ENCODE measurements at places on chromosomes 12 and 14.

GRCh38 chr14:104253901-104254353, 115.5 kb downstream of the KIF26A start:
- no peak for DNase-seq

- DNase-seq: no peak
Measured at GRCh38 chr12:48197549-48197970, 5.5 kb downstream of the OR10AD1 start.

DNA sequence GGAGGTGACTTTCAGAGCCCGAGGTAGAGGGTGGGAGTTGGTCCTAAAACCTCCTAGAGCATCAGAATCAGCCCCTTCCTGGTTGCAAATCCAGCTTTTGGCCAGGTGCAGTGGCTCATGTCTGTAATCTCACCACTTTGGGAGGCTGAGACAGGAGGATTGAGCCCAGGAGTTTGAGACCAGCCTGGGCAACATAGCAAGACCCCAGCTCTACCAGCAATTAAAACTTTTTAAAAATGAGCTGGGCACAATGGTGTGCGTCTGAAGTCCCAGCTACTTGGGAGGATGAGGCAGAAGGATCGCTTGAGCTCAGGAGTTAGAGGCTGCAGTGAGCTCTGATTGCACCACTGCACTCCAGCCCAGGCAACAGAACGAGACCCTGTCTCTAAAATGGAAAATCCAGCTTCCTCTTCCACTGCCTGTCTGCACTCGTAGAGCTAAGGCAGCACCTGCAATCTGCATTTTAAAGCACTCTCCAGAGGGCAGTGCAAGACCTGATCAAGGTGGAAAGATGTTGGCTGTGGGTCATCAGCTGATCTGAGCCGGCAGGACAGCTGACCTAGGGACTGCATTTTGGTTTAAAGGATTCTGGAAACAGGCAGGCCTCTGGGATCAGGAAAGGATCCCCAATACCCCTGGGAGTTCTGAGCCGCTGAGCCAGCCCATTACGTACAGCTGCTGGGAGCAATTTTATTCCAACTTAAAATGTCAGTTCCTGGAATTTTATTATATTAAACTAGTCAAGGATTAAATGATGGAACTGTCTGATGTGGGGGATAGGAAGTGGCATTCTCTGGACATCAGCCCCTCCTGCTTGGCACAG, 1.8 kb upstream of the TESC start:
- DNase-seq: no peak

- DNase-seq: no peak
Measured at GRCh38 chr14:78340250-78340649, 170.1 kb downstream of the NRXN3 start.

GRCh38 chr12:8078398-8078797, 3.7 kb upstream of the NECAP1 start:
- DNase-seq: peak; percentile 42

DNA sequence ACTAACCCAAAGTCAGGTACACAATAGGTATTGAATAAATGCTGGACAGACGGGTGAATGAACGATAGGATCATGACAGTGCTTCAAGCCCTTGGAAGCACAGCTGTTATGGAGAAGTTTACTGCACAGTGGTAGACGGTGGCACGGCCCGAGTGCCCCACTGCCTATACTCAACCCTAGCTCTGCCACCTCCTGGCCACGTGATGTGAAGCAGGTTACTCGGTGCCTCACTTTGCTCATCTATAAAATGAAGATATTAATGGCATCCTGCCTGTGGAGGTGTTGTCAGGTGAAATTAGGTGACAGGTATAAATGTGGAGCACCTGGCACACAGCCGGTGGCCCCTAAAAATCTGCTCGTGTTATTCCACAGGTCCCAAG, 5.8 kb downstream of the ASB2 start:
- peak; percentile 57 for DNase-seq

DNA sequence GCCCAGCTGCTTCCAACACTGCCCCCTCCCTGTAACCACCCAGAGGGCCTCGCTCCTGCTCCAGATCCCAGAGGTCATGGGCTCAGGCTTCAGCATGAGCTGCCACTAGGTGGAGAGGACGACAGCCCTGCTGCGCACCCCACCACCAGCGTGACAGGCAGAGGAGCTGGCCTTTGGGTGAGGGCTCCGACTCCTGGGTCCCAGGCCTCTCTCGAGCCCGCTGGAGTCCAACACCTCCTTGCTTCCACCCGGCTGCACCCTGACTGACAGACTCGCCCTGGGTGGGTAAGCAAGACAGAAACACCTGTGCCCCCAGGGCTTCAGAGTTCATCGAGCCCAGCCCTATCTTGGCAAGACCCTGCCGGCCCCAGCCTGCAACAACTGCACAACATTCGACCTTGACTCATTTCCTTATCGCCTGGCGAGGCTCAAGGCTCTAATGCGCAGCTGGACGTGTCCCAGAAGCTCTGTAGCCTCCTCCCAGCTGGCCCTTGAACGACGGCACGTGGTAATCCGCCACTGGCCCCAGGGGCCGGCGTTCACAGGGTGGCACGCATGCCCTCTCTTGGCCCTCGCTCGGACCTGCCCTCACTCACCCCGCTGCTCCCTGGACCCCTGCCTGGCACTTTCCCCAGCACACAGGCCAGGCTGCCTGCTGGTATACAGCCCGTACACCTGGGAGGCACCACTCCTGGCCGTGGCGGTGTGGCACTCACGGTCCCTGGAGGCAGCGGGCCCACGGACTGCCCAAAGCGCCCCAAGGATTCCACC, 28.0 kb downstream of the VPS37B start:
- DNase-seq: no peak

DNA sequence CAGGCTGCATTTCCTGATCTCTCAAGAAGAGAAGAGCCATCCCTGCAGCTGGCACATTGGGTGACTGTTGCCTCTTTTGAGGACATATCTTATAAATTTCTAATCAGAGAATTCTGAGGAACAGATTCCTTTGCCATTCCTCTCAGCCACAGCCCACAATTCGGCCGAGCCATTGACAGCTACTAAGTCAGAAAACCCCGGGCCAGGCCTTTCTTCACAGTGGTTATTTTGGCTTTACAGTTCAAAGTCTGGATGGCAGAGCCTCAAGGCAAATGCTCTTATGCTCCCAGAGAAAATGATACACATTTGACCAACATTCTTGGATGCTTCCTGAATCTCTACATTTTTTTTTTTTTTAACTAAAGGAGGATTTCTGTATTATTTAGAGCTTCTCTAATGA, 138.4 kb upstream of the FRMD6 start:
- DNase-seq: no peak

DNA sequence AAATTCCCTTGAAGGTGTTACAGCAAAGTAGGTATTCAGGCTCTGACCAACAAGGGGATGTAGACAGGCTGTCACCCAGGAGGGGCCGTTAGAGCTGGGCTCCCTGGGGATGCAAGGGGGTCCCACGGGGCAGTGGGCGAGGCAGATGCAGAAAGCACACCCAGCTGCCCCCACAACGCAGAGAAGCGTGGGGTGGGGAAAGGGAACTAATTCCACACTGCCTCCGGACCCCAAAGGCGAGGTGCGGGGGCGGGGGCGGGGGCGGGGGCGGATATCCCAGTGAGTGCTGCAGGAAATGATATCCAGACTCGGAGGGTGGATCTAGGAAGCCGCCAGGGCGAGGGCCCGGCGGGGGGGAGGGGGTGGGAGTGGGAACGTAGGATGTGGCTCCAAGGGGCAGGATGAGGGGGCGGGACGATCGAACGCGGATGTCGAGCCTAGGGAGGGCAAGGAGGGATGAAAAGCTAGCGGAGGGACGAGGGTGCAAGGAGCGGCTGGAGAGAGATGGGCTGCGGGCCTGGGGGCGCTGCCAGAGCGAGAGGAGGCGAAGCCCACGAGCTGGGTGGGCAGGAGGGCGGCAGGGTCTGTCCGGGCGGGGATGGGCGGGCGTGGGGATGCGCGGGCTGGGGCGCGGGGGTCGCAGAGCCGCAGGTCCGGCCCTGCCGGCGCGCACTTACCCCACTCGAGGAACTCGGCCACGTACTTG, 874 bp downstream of the CDC42BPB start:
- no peak for DNase-seq

DNA sequence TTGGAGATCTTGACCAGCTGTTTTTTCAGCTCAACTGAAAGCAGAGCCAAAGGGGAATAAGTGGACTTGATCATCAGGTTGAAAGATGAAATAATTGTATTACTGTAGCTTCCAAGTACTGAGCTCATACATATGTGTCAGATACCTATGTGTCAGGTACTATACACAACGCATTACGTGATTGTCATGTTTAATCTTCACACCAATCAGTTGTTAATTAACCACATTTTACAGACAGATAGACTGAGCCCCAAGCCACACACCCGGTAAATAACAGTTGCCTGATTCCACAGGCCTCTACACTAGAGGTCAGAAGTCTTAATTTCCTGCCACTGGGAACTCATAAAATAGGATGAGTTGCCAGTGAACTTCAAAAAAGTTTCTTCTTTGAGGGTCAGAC, 128.5 kb downstream of the GPR135 start:
- no peak for DNase-seq

GRCh38 chr14:92546347-92547053, 32.9 kb downstream of the RIN3 start:
- DNase-seq: no peak

DNA sequence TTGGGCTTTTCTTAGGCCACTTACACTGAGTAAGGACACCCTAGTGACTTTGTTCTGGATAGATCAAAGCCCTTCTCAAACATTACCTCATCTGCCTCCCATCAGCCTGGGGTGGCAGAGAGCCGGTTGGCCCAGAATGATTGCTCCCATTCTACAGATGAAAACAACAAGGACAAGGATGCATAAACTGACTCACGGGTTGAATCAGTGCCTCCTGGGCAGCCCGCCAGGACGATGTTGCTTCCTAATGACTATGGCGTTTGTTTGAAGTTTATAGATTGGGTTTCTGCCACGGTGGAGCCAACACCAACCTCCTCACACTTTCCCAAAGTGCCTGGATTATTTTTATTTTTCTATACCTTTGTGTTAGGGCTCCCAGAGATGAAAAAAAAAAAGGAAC, 3.6 kb upstream of the VRK1 start:
- DNase-seq: no peak

GRCh38 chr12:44640427-44641190, 235.5 kb downstream of the NELL2 start:
- no peak for DNase-seq

DNA sequence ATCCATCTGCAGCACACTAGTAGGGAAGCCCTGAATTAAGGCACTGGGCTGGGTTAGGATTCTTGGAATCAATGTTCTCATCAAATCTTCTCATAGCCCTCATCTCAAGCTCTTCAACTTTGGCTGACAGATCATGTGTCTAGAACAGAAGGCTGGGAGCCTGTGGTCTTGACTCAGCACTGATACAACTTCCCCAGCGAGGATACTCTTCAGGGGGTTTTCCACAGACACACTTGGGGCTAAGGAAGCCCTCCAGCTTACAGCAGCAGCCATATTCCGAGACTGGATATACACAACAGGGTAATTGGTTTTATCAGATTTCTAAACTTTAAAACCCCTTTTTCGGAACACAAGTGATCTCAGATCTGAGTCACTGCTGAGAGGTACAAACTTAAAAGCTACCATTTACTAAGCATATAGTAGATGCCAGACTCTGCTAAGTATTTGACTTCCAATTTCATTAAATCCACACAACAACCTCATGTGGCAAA, 3.5 kb downstream of the FMNL3 start:
- DNase-seq: peak; percentile 19

- DNase-seq: no peak
Measured at GRCh38 chr14:52780893-52781292, 10.5 kb downstream of the GNPNAT1 start.

DNA sequence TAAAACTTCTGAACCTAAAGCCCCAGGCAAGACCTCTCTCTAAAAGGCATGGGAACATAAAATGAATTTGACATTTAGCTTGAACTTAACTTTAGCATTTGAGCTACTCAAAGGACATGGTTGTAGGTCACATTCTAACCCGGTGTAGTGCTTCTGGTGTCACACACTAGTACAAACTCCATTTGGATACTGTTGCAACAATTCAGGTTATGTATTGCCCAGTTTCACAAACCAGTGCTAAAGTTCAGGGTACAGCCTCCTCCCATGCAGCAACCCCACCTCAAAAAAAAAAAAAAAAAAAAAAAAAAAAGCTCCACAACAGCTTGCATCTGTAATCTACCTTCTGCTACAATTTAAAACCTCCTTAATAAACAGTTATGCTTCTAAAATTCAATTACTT, 7.8 kb downstream of the PPTC7 start:
- DNase-seq: no peak

DNA sequence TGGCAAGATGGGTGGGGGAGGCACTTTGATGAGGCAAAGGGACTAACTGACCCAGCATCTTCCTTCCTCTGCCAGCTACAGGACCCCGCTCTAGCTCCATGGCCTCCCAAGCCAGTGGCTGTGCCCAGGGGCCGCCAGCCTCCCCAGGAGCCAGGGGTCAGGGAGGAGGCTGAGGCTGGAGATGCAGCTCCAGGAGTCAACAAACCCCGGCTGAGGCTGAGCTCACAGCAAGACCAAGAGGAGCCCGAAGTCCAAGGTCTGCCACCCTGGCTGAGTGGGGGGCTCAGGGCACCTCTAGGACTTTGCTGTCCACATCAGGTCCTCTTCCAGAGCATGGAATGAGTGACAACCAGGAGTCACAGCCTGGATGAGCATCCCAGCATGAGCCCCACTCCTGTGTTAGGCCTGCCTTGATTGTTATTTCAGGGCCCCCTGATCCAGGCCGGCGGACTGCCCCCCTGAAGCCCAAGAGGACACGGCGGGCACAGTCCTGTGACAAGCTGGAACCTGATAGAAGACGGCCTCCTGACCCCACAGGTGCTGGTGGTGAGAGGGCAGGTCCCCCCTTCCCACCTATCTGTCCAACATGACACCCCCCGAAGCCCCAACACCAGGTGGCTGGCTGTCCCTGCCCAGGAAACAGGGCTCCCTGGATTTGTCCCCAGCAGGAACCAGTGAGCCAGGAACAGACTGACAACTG, 2.5 kb upstream of the CPNE6 start:
- no peak for DNase-seq

DNA sequence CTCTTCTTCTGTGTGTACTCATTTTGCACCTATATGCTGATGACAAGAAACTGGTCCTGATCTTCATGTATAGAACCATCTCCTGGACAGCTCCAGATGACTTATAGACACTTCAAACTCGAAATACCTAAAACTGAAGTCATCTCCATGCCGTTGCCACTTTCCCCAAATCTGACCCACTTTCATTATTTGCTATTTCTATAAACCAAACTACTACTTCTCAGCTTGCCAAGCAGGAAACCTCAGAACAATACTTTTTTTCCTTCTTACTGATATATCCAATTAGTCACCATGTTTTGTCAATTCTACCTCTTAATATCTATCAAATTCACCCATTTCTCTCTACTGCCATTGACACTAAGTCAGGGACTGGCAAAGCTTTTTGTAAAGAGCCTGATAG, 14.8 kb downstream of the SGPP1 start:
- DNase-seq: no peak

- DNase-seq: no peak
Measured at GRCh38 chr14:24694680-24695079, 60.7 kb upstream of the GZMB start.

DNA sequence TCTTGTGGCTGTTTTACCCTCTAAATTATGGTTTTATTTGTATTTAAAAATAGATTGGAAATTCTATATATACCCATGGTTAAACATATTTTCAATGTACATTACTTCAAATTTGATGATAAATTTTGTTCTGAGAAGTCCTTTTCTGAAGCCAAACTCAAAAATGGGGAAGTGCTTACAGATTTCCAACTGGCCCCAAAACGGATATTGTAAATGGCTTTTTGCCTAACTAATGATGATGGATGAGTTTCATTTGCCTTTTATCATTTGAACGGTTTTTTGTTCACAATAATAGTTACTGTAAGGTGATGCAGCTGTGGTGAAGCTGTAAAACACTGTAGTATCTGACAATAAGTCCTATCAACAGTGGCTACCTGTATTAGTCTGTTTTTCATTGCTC, 136.9 kb downstream of the FUT8 start:
- DNase-seq: no peak
